ENCODE measurements at places on chromosomes 13 and 19.
A peak's percentile ranks its signal among the peaks of the same experiment; 100 is the strongest.

- no peak for DNase-seq
These were observed 88.6 kb downstream of the DPF1 start for GRCh38 chr19:38135150-38135998.

GRCh38 chr19:41225238-41226052 is 6.4 kb downstream of the AXL start:
- peak; percentile 89 for DNase-seq

GRCh38 chr13:36342715-36343114 is 3.5 kb downstream of the SPART start:
- no peak for DNase-seq

DNA sequence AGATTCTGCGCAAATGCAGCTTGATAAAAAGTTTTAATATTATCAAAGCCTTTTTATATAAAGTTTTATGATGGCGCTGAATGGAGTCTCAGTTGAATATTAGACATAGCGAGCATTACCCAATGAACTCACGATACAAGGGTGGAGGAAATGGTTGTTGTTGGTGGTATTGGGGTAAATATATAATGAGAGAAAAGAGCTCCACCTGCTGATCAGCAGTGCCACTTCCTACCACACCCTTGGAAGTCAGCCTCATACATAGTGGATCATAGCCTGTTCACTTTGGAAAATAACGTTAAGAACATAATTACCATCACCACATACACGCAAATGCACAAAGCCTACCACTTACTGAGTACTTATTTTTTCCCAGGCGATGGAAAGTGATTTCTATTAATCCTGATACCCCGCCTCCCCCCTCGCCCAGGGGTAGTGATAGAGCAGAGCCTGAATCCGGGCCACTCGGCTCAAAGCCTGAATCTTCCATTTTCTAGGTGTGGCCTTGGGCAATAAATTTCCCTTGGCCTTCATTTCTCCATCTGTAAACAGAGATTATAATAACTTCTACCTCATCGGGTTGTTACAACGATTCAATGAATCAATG is 358.3 kb downstream of the KLF5 start:
- no peak for DNase-seq

GRCh38 chr13:58329746-58330145 is 698.2 kb downstream of the PCDH17 start:
- no peak for DNase-seq
